NCI-H226 (cell line): ENCODE measurements at places on chromosomes 4 and X.

DNA sequence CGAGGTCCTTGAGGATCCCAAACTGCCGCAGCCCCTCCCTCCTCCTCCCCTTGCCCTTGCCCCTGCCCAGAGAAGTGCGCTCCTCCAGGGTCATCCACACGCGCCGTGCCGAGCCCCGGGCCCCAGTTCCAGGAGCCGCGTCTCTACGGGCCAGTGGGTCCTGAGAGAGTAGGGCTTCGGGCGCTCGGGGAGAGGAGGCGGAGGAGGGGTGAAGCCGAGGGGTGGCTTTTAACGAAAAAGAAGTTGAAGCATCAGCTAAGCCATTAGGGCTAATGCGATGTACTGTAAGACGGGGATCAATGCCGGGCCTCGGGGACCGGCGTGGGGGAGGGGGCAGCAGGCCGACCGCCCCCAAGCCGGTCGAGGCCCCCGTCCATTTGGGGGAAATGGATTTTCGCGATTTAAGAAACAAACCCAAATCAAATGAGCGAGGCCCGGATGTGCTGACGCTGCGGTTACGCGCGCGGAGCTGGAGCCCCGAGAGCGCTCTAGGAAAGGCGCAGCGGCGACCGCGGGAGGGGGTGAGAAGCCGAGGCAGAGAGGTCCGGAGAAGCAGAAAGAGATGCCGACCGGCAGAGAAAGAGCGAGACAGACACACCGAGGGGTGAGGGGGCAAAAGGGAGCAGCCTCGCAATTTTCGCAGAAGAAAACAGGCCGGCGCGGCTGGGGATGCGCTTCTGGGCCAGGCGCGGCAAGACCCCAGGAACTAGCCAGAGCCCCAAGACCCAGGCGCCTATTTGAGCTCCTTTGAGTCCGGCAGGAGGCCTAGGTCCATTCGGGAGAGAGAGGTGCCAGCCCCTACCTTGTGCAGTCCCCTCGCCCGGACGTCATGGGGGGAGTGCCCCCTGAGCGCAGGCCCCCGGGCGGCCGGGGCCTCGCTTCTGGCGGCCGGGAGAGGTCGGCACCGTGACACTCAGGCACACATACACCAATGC, 13.6 kb downstream of the HMX1 start:
- no peak for DNase-seq

DNA sequence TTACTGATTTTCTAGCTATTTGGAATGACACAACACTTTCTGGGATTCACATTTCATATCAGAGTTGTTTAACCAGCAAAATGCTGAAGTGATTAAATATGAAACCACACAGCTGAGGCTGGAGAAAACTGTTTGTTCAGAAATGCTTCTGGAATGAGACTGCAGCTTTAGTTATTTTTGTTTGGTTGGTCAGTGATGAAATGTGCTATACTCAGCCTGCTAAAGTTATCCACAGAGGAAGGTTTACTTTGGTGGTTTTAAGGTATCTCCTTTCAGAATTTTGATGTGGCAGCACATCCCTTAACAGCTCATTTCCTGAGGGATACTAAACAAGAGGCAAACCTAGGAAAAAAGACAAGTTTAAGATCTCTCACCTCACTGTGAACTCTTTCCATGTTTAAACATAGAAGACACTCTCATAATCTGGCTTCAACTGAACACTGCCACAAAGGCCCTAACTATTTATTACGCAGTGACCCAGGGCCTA, 106.6 kb upstream of the PDE5A start:
- peak; percentile 84 for DNase-seq

DNA sequence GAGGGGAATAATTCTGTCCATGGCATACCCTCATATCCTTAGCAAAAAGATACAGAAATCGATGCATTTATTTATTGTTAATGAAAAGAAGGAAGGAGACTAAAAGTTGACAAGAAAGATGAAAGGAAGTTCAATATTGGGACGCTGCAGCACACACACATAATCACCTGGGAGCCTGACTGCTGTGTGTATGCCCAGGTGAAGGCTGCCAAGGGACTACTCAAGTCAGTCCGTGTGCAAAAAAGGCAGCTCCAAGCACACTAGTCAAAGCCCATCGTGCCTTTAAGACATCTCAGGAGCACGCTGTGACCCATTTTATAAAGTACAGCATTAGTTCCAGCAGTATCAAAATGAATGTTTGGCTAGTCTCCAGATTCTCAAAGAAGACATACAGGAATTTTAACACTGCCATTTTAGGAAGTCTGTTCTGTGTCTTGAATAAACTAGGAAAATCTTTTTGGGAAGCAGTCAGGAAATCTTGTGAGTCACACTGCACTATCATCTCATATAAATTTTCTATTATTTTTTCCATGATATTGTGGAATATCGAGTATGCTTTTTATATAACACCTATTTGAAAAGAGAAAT, 363.9 kb downstream of the GASK1B start:
- DNase-seq = no peak

- peak; percentile 28 for DNase-seq
These were observed 89.2 kb upstream of the PRDX4 start for GRCh38 chrX:23578079-23578478.

DNA sequence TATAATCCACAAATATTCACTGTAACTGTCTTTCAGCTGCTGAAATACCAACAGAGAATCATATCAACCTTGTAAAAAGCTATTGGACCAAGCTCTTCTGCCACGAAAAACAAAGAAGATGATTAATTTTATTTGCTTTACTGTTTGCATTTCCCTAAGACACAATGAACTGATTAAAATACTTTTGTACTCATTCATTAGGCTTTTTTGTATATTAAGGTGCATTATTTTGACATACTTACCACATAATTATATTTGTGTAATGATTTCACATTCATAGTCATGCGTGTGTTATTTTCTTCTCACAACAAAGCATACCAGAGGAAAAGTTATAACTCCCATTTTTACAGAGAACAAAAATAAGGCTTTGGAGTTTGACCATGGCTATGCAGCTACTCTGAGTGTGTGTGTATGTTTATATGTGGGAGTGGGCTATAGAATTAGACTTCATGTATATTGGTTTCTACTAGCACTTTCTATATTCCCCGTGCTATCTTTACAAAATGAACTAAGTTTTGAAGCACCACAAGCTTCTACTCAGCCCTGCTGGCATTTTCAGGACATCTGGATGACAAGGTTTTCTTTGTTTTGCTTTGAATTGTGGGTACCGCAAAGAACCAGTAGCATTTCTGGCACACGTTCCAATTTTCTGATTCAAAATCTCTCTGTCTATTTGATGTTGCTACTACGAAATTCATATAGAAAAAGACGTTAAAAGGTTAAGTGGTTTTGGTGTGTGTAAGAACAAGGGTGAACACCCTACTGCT, 11.0 kb upstream of the FGF5 start:
- DNase-seq = no peak

DNA sequence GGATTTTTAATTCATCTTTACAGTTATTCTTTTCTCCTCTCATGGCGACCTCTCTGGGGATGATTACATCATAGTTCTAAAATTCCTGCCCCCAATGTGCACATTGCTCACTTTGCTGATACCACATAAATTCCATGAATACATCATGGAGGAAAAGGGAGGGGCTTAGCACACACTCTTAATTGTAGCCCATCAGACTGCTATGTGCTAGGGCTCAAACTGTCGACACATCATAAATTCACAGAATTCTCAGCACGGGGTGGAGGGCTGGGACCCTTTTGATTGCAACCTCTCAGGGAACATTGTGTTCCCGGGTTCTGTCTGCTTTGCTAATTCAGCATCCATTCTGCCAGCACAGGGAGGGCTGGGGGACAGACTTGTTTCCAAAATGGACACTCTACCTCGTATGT, 592.9 kb downstream of the BCOR start:
- no peak for DNase-seq

DNA sequence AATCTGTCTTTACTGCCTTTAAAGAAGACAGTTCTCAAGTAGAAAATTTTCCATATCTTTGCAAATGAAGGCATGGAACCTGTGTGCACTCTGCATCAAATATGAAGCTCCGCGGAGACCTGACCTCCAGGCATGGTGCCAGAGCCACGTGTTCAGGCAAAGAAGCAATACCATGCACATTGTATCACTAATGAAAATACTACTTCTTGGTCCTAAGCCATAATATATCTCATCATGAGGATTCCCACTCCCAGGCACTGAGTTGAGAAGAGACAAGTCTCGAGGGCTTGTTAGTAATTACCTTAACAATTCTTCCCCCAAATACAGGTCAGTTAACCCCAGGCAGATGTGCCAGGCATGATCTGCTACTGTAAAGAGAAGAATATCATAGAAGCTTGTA, 56.7 kb downstream of the PCDH19 start:
- no peak for DNase-seq

DNA sequence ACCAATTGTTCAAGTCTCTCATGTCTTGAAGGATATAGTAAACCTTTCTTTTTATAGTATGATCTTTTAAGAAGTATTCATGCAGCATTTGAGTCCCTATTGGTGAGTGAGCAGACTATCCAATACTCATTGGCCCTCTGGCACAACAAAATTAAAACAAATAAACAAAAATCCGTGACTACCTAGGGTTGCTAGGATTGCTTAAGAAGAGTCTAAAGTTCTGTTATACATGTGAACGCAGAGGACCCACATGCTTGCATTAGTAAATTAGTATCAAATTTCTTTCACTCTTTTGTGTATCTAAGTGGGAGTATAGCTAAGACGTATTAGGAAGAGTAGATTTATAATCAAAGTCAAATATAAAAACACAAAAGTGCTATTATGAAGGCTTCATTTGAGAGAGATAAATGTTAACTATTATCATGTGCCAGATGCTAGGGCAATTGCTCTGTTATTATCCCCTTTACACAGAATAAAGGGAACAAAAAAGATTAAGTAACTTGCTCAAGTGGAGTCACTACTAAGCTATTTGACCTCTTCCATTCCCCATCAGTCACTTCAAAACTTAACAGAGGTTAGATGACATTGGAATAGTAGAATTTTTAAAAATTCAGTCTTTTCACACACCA, 29.2 kb upstream of the LARP1B start:
- DNase-seq = no peak

DNA sequence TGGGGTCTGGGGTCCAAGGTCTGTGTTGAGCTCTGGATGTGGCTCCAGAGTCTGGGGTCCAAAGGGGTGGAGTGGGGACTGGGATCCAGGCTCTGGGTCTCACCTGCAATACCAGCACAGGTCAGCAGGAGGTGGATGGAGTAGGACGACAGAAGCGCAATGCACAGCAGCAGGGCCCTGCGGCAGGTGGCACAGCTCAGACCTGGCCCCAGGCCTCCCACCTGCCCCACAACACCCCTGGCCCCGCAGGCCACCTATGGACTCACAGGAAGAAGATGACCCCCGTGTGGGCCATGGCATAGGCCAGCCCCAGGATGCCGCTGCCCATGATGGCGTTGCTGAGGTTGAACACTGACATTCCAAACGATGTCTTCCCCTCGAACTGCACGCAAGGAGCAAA, 3.4 kb downstream of the SLC38A5 start:
- DNase-seq = no peak

- DNase-seq = no peak
These were observed 206.3 kb downstream of the PDGFC start for GRCh38 chr4:156765277-156765676.

DNA sequence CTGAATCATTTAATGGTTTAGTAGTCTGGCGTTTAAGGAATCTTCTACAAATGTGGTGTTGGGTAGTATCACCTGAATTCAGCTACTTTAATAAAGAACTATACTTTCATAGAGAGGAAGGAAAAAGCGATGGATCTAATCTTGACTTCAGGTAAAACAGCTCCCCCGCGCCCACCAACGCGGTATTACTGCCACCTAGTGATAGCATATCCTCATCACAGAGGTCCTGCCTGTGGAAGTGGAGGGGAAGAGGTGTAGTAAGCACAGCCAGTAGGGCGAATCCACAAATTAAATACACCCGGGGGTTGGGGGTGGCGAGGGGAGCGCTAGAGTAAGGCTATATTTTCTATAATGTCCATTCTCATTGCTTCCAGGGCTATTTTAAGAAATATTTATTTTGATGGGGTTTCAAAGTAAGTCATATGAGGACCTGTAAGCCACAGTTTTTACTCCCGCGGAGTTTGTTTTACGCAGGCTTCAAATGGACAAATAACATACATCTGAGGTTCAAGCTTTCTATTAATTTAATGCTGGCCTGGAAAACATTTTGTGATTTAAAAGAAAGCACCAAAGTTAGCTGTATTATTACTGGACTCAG, 8.3 kb upstream of the DAPP1 start:
- peak; percentile 28 for DNase-seq

DNA sequence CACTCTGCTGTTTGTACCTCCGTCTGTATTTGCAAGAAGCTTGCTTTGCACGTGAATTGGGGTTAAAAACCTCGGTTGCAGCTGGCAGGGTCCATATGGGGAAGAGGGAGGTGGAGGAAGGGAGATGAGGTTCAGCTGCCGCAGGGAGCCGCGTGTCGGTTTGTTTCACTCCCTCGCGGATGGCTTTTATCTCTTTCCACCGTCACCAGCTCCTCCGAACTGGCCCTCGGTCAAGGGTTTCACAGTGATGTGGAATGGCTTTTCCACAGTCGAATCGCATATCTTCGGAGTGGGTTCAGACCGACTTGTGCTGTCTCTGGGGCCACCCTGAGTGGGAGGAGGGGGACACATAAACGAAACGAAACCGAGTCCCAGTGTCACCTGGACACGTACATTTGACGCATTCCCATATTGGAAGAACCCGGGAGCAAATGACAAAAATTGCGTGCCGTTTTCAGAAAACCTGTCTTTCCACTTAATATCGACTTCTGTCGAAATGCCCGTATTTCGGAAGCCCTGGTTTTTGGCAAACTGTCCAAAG, 929 bp downstream of the ZBTB33 start:
- no peak for DNase-seq

GRCh38 chrX:155094468-155095061, 23.3 kb downstream of the BRCC3 start:
- DNase-seq = no peak

DNA sequence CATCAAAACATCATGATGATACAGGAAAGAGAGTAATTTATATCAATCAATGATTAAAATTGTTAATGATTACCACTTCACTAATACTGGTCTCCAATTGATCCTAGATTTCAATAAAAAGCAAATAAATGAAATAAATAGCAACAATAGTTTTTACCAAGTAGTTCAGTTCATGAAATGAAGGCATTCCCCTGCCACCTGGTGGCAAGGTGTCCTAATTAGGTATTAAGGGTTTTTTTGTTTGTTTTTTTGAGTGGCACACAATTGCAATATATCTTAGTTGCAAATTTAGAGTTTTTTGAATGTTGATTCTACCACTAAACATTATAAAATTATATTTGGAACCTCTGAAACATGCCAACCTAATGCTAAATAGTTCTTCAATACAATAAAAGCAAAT, 157.4 kb upstream of the PDE5A start:
- no peak for DNase-seq

- DNase-seq = peak; percentile 49
These were observed 533 bp downstream of the IL15 start for GRCh38 chr4:141636771-141637460.

GRCh38 chr4:78928835-78929234, 10.4 kb downstream of the PAQR3 start:
- DNase-seq = no peak

GRCh38 chr4:164847967-164848649, 28.9 kb upstream of the APELA start:
- DNase-seq = no peak

DNA sequence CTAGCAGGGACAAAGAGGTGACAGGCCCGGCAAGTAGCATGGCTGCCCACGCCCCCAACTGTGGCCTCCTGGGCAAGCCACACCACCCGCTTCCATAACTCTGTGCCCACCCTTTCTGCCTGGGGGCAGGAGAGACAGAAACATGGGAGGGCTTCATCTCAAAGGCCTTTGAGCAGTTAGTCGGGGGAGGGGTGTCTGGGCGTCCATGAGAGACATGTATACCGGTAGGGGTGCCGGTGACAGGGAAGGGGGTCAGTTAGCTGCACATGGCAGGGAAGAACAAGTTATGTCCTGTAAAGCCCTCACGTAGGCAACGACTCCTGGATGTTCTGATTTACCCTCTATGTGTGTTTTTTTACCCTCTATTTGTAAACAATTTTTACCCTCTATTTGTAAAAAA, 9.3 kb downstream of the PDZD4 start:
- DNase-seq = no peak
